ENCODE measurements at places on chromosomes 2 and 18. TPM values are rescaled to one million over a fixed set of nuclear protein-coding genes. Genes with fewer than 3 reads are reported as not detected.
A peak's percentile ranks its signal among the peaks of the same experiment; 100 is the strongest.

The ABCG5 gene
- total RNA-seq: not detected

DNA sequence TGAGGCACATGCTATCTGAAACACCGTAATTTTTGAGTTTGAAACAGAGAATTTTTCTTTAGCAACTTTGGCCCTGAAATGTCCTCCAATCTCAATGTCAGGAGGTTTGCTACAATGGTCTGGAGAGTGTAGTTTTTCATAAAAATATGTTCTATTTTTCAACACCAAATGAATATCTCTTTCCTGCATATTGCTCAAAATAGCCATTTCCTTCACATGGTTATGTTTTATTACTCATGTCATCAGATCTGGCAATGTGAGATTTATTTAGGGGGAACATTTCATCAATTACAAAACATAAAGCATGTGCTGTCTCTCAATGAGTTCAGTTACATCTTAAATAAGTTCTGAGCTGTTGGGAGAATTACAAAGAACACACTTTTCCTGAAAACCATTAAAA lies 871.9 kb upstream of the FSHR start:
- H3K36me3 ChIP-seq: no peaks in the 10 kb centered on the region
- H3K4me3 ChIP-seq: no peak overlapping the region
- no peaks in the 10 kb centered on the region for H3K4me1 ChIP-seq

- peaks cover 19% of the 10 kb centered on the region for H3K4me1 ChIP-seq
- peaks cover 57% of the 10 kb centered on the region for H3K27me3 ChIP-seq
- H3K4me3 ChIP-seq: peak within 1 kb of the TSS; percentile 23
- peak; percentile 65 for DNase-seq
- H3K27ac ChIP-seq: no peak within 1 kb of the TSS
Measured at GRCh38 chr2:216371721-216372702, at the start of gene MARCHF4. Gene MARCHF4 (minus strand): TSS chr2:216372483. CDS start chr2:216370260, 2,223 bp downstream.

DNA sequence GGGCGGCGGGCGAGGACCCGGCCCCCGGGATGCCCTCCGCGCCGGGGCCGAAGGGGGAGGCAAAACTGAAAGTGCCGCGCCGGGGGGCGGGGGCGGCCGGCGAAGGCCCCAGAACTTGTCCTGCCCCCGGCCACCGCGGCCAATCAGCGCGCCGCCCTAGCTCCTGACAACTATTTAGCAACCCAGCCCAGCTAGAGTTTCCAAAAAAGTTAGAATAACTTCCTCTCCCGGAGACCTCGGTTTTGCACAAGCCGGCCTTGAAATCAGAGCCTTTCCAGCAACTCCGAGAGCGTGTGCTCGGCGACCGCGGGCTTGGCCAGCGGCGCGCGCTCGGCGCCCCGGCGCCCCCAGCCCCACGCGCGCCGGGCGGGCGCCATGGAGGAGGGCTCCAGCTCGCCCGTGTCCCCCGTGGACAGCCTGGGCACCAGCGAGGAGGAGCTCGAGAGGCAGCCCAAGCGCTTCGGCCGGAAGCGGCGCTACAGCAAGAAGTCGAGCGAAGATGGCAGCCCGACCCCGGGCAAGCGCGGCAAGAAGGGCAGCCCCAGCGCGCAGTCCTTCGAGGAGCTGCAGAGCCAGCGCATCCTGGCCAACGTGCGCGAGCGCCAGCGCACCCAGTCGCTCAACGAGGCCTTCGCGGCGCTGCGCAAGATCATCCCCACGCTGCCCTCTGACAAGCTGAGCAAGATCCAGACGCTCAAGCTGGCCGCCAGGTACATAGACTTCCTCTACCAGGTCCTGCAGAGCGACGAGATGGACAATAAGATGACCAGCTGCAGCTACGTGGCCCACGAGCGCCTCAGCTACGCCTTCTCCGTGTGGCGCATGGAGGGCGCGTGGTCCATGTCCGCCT lies at the start of gene TWIST2:
TWIST2 (plus strand) TSS at position 245 of the 850 bp plus-strand sequence; CDS start at position 376, 131 bp downstream.
- no peaks in the 10 kb centered on the region for H3K36me3 ChIP-seq
- peaks cover 70% of the 10 kb centered on the region for H3K27me3 ChIP-seq
- DNase-seq: peak; percentile 81
- H3K4me1 ChIP-seq: peaks cover 15% of the 10 kb centered on the region
- H3K27ac ChIP-seq: peak within 1 kb of the TSS; percentile 64

The BUB1 gene
- 4.8 TPM for total RNA-seq

DNA sequence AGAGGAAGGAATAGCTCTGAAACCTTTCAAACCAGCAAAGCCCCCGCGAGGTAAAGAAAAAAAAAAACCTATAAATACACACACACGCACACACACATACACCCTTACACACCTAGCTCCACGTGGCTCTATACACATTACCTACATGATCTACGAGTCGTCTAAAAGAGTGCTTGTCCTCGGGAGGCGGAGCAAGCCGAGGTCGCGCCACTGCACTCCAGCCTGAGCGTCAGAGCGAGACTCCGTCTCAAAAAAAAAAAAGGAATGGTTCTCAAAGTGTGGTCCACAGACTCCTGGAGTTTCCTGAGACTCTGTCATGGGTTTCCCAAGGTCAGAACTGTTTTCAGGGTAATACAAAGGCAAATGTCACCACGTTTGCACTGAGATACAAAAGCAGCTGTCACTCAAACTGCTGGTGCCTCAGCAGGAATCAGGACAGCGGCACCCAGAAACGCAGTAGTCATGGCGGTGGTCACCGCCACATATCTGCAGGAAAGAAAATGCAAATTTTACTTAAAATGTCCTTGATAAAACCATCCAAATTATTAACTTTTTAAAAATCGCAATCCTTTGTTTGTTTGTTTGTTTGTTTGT lies 130.0 kb upstream of the GPC1 start:
- H3K27ac ChIP-seq: no peak overlapping the region
- H3K4me1 ChIP-seq: no peaks in the 10 kb centered on the region
- no peak for DNase-seq

The TMEFF2 gene
- total RNA-seq: not detected

- no peak overlapping the region for H3K4me3 ChIP-seq
- H3K4me1 ChIP-seq: peaks cover 17% of the 10 kb centered on the region
Measured at GRCh38 chr2:179574061-179574519, 287.3 kb downstream of the ZNF385B start.

The WDR75 gene
- 21.1 TPM for total RNA-seq

GRCh38 chr2:46006473-46007025 lies 290.7 kb upstream of the EPAS1 start:
- no peak overlapping the region for H3K27ac ChIP-seq
- H3K4me1 ChIP-seq: peaks cover 31% of the 10 kb centered on the region
- DNase-seq: no peak
- no peak overlapping the region for H3K4me3 ChIP-seq
- H3K27me3 ChIP-seq: no peaks in the 10 kb centered on the region
- H3K36me3 ChIP-seq: peaks cover 51% of the 10 kb centered on the region

DNA sequence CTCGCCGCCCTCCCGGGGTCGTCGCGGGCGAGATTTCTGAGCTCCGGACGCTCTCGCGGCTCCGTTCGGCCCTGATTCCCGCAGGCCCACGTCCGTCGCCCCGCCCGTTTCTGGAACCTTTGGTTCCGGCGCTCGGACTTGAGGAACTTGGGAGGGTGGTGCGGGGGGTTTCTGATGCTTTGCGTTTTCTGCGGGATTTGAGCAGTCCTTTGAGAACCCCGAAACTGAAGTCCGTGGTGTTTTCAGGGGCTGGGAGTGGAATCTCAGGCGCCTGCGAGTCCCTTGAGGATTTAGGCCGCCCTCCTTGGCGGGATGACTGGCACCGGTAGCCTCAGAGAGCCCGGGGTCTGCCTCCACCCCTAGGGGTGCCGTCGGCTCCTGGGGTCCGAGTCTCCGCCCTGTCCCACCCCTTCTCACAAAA lies 336 bp downstream of the THNSL2 start:
- H3K4me1 ChIP-seq: peaks cover 10% of the 10 kb centered on the region
- no peaks in the 10 kb centered on the region for H3K27me3 ChIP-seq
- H3K27ac ChIP-seq: peak overlapping the region; percentile 81
- DNase-seq: peak; percentile 76
- H3K4me3 ChIP-seq: peak overlapping the region; percentile 65
- no peaks in the 10 kb centered on the region for H3K36me3 ChIP-seq

DNA sequence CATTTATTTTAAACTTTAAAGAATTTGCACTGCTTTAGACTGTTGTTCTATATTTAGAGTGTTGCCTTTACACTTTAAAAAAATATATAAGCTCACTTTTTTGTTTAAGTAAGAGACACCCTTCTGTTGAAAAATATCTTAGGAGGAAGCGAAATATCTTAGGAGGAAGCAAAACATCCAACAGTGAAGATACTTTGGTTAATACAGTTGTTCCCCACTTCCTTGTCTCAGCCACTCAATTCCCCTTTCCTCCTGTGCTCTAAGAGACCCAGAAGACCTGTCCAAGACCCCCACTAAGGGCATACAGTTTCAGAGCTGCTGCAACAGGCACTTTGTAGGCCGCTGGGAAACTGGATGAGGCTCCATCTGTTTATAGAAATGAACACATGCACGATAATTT lies 5.7 kb downstream of the SERPINB8 start:
- DNase-seq: no peak
- H3K36me3 ChIP-seq: peaks cover 3% of the 10 kb centered on the region
- H3K4me3 ChIP-seq: no peak overlapping the region
- H3K27ac ChIP-seq: no peak overlapping the region
